ENCODE measurements at places on chromosomes 5 and 9. TPM values are rescaled to one million over a fixed set of nuclear protein-coding genes. Genes with fewer than 3 reads are reported as not detected.

DNA sequence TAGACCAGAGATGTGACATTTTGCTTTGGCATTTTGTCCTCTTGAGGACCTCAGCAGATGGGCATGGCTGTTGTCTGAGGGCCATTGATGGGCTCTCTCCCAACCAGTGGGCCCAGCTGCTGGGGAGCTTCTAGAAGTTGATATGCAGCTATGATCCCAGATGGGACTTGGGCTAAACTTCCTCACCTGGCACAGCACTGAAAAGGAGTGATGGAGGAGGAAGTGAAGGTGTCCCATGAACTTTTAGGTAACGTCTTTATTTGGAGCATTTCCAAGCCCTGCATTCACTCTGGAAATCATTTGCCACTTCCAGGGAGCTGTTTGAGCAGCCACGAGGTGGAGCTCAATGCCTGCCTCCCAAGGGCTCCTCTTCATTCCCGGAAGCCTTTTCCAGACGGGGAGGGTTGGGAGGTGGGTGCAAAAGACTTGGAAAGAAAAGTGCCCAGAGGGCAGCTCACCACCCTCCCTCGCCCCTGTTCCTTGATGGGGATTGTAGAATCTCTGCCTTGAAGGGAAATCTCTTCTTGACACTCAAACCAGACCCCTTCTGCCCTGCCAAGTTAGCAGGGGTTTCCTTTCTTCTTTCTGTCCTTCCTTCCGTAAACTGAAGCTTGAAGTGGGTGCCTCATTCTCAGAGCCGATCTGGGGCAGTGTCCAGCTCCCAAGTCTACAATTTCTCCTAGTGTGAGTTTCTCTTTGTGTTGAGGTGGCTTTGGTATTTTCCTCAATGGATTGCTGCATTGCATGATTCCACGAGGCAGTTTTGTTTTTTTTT is 18.1 kb upstream of the NEUROG1 start:
- peak; percentile 66 for DNase-seq

- no peak for DNase-seq
Measured at GRCh38 chr9:72210522-72210921, 61.3 kb downstream of the GDA start.

- no peak for DNase-seq
Measured at GRCh38 chr5:14250748-14251701, 107.9 kb downstream of the TRIO start.

GRCh38 chr9:81687521-81688261 is 1.7 kb downstream of the TLE1 start:
- DNase-seq: peak; percentile 48

- peak; percentile 24 for DNase-seq
Measured at GRCh38 chr5:68528821-68529273, 313.3 kb downstream of the PIK3R1 start.

- DNase-seq: peak; percentile 8
Measured at GRCh38 chr5:173320259-173320658, 8.0 kb downstream of the STC2 start.

DNA sequence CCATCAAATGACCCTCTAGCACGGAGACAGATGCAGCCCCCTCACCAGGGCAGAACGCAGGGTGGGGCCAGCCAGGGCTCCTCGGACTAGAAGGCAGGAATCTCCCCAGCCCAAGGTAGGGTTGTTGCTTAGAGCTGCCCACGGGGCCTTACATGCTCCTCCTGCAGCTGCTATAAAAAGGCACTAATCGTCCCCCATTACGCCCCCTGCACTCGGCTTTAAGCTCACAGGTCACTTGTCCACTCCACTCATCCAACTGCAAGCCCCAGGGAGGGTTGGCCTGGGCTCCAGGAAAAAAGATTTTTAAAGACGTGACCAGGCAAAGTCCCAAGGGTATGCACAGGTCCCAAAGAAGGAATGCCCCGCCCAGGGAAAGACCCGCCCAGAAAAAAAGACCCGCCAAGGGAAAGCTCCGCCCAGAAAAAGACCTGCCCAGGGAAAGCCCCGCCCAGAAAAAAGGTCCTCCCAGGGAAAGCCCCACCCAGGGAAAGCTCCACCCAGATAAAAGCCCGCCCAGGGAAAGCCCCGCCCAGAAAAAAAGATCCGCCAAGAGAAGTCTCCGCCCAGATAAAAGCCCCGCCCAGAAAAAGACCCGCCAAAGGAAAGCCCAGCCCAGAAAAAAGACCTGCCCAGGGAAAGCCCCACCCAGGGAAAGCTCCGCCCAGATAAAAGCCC is 11.1 kb downstream of the GRIN1 start:
- no peak for DNase-seq

DNA sequence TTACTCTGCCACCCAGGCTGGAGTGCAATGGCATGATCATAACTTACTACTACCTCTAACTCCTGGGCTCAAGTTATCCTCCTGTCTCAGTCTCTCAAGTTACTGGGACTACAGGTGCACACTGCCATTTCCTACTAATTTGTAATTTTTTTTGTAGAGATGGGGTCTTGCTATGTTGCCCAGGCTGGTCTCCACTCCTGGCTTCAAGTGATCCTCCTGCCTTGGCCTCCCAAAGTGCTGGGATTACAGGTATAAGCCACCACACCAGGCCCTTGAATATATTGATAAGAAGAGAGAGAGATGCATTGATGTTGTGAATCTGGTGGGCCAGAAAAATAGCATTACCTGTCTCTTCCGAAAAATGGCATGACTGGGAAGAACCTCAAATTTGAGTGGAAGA is 21.0 kb upstream of the RCL1 start:
- DNase-seq: no peak

- DNase-seq: no peak
Measured at GRCh38 chr9:78971540-78971939, 600.2 kb upstream of the TLE4 start.

DNA sequence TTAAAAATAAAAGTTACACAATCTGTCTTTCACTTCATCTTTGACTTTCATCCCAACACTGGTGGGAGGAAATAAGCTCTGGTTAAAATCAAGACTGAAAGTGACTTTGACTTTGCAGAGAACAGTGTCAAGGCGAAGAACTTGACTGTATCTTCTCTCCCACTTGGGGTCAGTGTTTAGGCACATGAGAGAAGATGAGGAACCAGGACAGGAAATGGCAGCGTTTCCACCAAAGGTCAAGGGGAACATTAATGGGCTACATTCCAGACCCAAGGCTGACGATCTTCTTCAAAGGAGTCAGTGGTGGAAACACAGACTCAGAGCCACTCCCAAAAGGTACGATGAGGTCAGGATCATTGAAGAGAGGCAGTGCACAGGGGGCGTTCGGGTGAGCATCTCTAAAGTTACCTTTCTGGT is 409.5 kb downstream of the ARHGEF28 start:
- peak; percentile 72 for DNase-seq

- DNase-seq: peak; percentile 91
Measured at GRCh38 chr9:134545543-134546245, 95.9 kb upstream of the COL5A1 start.

DNA sequence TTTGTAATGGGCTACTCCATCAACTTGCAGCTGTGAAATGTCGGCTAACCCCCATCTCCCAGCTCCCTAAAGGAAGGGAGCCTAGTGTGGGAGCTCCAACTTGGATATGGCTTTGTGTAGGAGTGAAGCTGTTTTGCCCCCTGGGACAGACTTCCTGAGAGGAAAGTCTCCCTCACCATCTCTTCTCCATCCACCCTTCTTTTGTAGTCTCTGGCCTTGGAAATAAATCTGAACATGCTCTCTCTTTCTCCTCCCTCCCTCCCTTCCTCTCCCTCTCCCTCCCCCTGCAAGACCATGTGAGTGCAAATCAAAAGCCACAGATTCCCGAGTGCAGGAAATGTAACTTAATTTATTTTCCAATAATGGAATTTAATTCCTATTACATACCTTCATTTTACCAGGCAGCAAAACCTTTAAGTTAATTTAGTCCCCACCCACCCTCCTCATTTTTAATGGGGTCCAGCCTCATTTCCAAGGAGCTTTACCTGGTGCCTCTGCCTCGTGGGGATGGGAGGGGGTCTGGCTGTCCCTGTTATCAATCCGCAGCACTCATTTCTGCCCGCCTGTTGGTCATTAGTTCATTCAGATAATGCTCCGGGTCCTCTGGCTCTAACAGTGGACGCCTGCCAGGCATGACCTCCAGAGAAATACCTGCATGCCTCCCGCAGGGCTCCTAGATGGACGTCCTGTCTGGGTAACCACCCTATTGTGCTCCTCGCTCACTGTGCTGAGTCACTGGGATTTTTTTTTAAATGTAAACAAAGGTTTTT is 122.9 kb upstream of the TAF11L2 start:
- DNase-seq: peak; percentile 26

DNA sequence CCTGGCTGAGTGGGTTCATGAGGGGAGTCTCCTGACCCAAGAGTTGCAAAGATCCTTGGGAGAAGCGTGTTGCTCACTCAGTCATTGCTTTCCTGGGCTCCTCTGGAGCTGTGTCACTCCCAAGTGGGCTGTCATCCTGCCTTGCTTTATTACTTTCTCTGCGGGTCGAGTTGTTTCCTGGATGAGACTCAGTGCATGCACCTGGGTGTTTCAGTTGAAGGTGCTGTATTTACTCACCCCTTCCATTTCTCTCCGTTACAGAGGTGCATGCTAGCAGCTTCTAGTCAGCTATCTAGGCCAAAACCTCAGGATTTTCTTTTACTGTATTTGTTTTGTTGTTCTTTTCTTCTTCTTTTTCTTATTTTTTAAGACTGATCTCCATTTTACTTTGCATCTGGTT is 785.5 kb upstream of the EDIL3 start:
- no peak for DNase-seq

GRCh38 chr5:173853370-173854131 is 34.6 kb upstream of the CPEB4 start:
- peak; percentile 14 for DNase-seq

GRCh38 chr5:84231433-84231832 is 153.2 kb downstream of the EDIL3 start:
- no peak for DNase-seq

- peak; percentile 24 for DNase-seq
Measured at GRCh38 chr5:37721447-37721871, 118.4 kb downstream of the GDNF start.

GRCh38 chr9:92616655-92617111 is 53.2 kb downstream of the IPPK start:
- peak; percentile 40 for DNase-seq

Gene AGXT2
- not detected for polyA plus RNA-seq

Gene FAM120AOS
- polyA plus RNA-seq: 43.4 TPM

Gene GABRA6
- polyA plus RNA-seq: not detected

Gene NACC2
- polyA plus RNA-seq: 5.2 TPM

Gene STOM
- 58.0 TPM for polyA plus RNA-seq

Gene DBH
- polyA plus RNA-seq: not detected

All from GM23248 (cell line).